AG10803 (cell line): ENCODE measurements at places on chromosomes 7 and 10.
A peak's percentile ranks its signal among the peaks of the same experiment; 100 is the strongest.

DNA sequence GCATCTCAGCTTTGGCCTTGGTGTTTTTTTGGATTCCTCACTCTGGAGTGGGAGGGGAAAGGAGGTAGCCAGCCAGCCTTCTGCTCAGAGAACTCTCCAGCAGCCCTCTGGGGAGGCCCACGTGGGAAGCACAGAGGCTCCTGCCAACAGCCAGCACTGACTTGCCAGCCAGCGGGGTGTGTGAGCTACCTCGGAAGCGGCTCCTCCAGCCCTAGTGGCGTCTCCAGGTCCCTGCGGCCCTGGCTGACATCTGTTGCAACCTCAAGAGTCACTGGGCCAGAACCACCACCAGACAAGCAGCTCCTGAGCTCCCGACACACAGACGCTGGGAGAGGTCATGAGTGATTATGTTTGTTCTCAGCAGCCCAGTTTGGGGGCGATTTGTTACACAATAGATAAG, 180.2 kb upstream of the FZD8 start:
- DNase-seq = peak; percentile 82

DNA sequence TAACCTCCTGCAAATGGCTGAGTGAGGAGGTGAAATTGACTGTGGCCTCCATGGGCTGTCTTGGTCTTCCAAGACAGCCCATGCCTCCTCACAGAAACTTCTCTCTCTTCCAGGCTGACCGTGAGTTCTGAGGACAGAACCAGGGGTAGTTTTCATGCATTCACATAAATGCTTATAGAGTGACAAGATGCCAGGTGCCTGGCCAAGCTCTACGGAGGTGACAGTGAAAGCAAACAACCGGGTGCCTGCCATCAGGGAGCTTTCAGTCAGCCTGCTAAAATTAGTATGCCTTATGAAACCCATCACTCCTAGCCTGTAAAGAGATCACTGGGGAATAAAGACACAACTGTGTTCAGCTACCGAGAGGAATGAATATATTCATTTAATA, 919 bp upstream of the RHOBTB1 start:
- DNase-seq = no peak

DNA sequence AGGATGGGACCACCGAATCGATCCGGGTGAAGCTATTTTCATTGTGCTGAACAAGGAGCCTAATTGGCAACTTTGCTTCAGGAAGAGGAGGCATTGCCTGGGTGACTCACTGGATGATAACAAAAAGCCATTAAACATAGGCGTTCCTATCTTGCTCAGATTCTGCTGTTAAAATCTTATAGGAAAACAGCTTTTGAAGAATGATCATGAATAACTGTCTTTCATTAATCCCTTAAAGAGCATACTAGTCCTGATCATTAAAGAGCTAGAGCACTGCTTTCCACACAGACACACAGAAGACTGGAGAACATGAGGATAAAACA, 174.2 kb upstream of the IMMP2L start:
- no peak for DNase-seq

GRCh38 chr7:54560723-54561122, 18.5 kb downstream of the VSTM2A start:
- no peak for DNase-seq

GRCh38 chr7:108010377-108010776, 7.4 kb upstream of the LAMB1 start:
- DNase-seq = no peak

- peak; percentile 48 for DNase-seq
Observed at GRCh38 chr10:97196223-97197029, 10.7 kb upstream of the SLIT1 start.

- no peak for DNase-seq
Observed at GRCh38 chr7:153939177-153939576, 113.0 kb upstream of the DPP6 start.

DNA sequence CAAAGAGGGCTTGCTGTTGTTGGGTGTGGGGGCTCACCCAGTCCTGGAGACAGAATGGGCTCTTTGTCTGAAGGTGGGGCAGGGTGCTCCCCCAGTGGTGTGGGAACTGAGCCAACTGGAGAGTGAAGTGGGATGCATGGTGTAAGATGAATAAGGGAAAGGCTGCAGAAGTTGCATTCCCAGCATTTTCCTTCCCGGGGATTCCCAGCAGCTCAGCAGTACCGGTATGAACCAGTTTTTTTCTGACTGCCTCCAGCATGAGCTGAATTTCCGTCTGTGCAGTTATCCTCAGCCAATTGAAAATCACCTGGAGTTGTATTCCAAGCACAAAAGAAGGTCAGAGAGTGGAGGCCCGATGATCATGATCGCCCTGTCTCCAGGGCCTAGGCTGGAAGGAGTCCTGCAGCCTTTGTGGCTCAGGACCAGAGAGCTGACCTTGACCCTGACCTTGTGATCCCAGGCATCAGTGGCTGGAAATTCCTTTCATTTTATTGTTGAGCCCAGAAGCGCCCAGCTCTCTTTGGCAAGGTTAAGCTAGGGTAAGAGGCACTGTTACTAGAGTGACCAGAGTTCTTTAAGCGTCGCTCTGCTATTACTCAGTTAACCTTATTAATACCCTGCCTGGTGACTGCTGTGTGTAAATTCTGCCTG, 33.4 kb downstream of the OGDH start:
- DNase-seq = peak; percentile 78

DNA sequence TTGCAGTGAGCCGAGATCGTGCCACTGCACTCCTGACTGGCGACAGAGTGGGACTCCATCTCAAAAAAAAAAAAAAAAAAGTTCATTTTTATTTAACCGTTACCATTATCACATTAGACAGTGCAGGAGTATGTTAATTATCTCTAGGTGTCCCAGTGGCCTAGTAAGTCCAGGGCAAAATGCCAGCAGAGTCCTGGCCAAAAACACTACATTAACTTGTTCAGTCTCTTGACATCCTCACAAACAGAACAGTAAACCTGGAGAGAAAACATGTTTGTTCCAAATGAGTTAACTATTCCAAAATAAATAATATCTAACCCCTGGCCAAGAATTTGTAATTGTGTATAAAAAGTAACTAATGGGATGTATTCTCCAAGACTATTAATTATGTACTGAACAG, 43.2 kb downstream of the PTPRZ1 start:
- no peak for DNase-seq

DNA sequence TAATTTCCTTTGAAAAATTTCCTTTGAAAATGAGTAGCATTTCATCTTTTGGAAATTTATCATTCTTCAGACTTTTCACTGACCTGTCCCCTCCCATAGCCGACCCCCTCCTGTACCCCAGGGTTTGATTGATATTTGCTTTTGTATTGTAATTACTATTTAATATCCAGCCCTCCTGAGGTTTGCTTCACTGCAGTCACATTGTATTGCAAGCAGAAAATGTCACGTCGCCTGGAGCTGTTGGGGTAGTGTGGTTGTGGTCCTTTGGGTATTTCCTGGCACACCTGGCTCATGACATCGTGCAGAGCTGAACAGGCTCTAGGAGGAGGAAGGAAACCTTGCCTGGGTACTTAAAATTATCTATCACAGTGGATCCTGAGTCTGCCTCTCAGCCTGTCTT, 116.1 kb downstream of the INSYN2A start:
- DNase-seq = no peak

- DNase-seq = no peak
Observed at GRCh38 chr7:111832174-111832573, 269.9 kb upstream of the IMMP2L start.

DNA sequence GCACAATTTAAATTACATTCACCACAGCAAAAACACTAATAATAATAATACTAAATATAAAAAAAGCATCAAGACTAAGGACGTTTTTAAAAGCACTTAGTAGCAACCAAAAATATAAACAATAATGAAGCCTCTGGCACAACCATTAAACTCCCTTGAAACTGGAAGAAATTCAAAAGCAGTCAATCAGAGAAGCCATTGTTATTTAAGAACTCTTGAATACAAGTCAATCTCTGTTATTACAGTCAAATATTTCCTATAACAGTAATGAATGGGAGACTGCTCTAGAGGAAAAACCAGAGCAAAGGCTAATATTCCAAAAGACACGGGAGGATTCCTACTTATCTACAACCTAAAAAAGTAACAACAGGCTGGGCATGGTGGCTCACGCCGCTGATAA, 164.2 kb downstream of the KMT2E start:
- no peak for DNase-seq

- DNase-seq = no peak
Observed at GRCh38 chr10:124001391-124002148, 91.8 kb downstream of the CHST15 start.

GRCh38 chr10:2925631-2926030, 141.7 kb upstream of the PFKP start:
- DNase-seq = peak; percentile 28

DNA sequence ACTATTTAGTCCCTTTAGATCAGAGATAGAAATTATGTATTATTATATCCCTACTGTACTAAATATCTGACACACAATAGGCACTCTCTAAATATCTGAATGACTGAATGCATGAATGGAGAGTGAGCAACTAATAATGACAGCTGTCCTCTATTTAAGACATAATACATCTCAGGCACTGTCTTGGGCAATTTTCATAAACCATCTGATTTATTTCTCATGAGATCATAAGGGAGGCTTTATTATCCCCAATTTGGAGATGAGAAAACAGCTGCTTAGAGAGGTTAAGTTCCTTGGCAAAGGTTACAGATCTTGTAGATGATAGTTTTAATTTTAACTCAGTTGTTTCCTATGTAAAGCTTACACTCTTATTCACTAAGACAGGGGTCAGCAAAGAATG, 570.6 kb downstream of the GRM8 start:
- no peak for DNase-seq

- peak; percentile 35 for DNase-seq
Observed at GRCh38 chr10:76905251-76905650, 732.4 kb downstream of the KCNMA1 start.

DNA sequence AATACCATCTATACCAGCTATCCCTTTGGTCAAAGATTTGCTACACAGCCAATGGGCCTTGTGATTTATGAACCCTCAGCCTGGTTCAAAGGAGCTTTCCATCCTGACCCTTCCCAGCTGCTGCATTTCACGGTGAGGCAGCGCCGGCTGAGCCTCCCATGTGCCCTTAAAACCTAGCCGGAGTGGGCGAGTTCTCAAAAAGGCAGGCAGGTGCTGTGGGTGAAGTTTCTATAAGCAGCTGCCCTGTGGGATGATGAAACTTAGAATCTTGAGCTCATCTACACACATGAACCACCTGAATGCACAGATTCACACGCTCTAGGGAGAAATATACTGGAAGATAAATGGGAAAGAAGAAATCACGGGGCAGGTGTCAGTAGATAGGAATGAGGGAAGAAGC, 224.7 kb downstream of the MLLT10 start:
- no peak for DNase-seq

- DNase-seq = peak; percentile 92
Observed at GRCh38 chr7:42247301-42247700, 10.3 kb upstream of the GLI3 start.
